ENCODE measurements at places on chromosomes 6 and 20. TPM values are rescaled to one million over a fixed set of nuclear protein-coding genes. Genes with fewer than 3 reads are reported as not detected.

RNF217 gene
- 12.7 TPM for total RNA-seq

DNA sequence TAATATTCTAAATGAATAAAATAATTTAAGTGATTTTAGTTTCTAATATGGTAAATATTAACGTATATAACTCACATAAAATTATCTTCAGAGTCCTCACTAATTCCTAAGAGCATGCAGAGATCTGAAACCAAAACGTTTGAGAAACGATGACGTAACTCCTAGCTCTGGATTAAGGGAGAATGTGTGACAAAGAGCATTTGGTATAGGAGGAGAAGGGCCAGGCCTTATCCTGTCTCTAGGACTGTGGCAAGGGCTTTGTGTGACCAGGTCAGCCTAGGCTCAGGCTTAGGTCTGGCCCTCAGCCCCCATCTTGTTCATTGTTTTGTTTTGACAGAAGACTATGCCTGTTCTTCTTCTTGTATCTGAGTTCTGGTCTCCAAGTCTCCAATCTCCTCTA is 19.2 kb upstream of the POLR1H start:
- DNase-seq = no peak

DNA sequence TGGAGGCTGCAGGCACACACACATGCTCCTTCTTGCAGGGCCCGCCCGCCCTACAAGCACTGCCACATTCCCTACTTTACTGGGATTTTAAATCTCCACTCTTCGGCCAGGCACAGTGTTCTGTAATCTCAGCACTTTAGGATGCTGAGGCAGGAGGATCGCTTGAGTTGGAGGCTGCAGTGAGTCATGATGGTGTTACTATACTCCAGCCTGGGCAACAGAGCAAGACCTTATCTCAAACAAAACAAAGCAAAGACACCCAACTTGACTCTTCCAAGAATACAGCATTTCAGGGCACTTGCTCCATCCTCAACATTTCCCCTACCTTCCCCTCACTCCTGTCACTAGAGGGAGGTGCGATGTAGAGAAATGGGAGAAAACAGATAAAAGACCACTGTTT is 194.0 kb downstream of the MYLK4 start:
- no peak for DNase-seq

LIN28B gene
- not detected for total RNA-seq

- no peak for DNase-seq
Observed at GRCh38 chr20:12383821-12384220, 466.1 kb downstream of the BTBD3 start.

DNA sequence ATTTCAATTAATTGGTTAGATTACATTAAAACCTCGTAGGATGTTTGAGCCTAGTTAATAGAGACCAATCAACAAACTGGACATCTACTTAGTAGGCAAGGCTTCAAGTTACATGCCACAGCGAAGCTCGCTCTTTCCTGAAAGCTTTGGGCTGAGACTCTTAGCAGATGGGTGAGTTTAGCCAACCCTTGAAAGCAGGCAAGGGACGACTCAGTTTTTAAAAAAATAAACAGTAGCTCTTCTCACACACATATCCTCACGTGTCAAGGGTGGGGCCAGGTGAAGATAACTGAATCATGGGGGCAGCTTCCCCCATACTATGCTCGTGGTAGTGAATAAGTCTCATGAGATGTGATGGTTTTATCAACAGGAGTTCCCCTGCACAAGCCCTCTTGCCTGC is 775 bp downstream of the MTFR2 start:
- no peak for DNase-seq

FAM217A gene
- not detected for total RNA-seq

DNA sequence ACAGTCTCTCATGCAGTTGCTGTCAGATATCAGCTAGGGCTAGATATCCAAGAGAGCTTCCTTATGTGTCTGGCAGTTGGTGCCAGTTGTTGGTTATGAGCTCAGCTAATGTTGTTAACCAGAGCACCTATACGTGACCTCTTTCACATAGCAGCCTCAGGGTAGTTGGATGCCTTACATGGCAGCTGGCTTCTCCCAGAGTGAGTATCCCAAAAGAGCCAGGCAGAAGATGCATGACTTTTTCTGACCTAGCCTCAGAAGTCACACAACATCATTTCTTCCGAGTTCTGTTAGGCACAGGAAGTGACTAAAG is 175.7 kb downstream of the VEGFA start:
- DNase-seq = no peak

GRCh38 chr20:51972056-51972455 is 169.7 kb upstream of the SALL4 start:
- no peak for DNase-seq

- no peak for DNase-seq
Observed at GRCh38 chr6:1063671-1064355, 248.1 kb upstream of the FOXQ1 start.

DNA sequence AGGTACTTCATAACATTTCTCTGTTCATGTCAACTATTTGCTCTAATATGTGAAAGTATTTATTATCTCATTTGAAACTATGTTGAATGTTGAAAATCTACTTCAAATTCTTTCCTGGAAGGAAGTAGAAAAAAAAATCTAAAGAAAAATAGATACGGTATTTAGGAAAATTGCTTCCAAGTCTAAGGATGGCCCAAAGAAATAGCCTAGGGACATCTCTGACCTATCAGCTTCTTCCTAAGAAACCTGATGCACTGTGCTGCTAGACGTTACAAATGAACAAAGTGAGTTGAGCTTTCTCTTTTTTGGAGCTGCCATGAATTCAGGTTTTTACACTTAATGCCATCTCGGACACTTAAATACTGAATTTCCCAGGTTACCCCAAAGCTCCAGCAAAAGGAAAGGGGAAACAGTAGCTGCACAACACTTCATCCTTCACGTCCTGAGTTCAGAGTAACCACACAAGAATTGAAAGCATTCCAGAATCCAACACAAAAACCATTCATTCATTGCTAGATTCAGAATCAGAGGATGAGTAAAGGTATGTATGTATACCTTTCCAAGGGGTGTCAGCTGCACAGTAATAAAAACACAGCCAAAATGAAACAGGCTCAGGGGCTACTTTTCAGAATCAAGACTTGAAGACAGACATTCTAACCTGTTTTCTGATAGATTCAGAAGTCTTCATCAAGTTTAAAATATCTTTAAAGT is 7.9 kb downstream of the RMND1 start:
- no peak for DNase-seq

ZC3H12D gene
- 1.3 TPM for total RNA-seq

SLC35B3 gene
- 5.6 TPM for total RNA-seq

GRCh38 chr6:110566346-110567125 is 90.1 kb upstream of the SLC22A16 start:
- no peak for DNase-seq

DNA sequence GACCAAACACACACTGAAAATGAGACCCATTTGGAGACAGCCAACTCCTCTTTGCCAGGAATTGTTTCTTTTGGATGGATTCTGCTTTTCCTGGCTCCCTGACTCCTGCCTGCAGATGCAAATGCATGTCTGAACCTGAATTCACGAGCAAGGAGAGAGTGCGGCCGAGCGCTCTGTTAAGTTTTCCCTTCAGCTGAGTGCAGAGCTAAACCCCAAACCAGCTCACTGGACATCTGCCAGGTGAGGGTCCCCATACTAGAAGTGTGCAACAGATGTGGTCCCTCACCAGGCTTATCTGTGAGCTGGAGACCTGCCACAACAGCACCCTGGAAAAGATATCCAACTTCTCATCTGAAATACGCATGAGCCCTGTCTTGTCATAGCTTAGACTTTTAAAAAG is 59.0 kb downstream of the CD164 start:
- DNase-seq = no peak

BIRC7 gene
- total RNA-seq = not detected

DBNDD2 gene
- 159 TPM for total RNA-seq

SERPINB1 gene
- 27.3 TPM for total RNA-seq

HDAC2 gene
- total RNA-seq = 32.4 TPM

OLIG3 gene
- not detected for total RNA-seq

DNA sequence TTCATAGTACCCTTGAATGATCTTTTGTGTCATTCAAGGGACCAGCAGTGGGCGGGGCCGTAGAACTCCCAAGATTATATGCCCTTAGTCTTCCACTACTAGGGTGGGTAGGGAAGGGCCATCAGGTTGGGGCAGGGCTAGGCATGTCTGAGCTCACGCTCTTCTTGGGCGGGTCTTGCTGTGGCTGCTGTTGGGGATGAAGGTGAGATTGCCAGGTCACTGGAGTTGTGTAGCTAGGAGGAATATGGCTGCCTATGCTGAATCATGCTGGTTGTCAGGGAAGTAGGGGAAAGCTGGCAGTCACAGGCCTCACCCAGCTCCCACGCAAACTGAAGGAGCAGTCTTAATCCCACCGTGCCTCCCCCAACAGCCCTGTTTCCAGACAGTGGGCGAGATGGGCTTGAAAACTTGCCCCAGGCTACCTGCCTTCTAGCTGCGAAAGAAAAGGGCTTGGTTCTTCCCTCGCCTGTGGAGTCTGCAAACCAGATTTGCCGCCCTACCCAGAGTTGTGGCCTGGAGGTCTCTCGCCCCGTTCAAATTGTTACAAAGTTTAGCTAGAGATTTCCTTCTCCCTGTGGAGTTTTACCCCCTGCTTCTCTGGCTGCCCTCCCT is 76.4 kb upstream of the ADGRF4 start:
- no peak for DNase-seq

- no peak for DNase-seq
Observed at GRCh38 chr6:130822736-130823135, 4.5 kb upstream of the SMLR1 start.

DNA sequence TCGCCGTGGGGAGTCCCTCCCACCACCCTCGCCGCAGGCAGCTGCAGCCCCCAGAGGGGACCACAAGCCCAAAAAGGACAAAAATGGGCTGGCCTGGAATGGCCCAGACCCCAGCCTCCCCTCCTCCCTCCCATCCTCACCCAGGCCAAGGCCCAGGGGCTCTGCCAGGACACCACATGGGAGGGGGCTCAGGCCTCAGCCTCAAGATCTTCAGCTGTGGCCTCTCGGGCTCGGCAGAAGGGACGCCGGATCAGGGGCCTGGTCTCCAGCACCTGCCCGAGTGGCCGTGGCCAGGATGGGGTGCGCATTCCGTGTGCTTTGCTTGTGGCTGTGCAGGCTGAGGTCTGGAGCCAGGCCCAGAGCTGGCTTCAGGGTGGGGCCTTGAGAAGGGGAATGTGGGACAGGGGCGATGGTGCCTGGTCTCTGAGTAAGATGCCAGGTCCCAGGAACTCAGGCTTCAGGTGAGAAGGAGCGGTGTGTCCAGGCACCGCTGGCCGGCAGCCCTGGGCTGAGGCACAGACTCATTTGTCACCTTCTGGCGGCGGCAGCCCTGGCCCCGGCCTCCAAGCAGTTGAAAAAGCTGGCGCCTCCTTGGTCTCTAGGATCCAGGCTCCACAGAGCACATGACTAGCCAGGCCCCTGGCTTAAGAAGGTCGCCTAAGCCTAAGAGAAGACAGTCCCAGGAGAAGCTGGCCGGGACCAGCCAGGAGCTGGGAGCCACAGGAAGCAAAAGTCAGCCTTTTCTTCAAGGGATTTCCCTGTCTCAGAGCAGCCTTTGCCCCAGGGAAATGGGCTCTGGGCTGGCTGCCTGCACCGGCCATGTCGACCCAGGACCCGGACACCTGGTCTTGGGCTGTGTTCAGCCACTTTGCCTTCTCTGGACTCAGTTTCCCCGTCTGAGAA is 35.2 kb upstream of the MRGBP start:
- DNase-seq = no peak

JAG1 gene
- total RNA-seq = 30.9 TPM

DNA sequence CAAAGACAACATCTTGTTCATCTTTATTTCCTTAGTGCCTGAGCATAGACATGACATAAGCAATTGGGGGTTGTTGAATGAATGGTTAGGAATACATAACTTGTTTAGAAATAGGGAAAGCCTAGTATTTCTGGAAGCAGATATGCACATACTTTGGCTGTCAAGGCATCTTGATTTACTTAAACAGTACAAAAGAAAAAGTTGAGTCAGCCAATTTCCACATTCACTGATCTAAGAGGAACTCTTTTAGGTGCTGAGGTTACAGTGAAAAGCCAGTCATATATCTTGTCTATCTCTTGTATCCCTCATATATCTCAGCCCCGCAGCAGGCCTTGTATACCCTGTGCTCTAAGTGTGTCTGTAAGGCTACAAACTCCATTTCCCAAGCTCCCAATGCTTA is 11.6 kb downstream of the ZKSCAN4 start:
- DNase-seq = no peak

GRCh38 chr6:40556023-40556422 is 31.1 kb downstream of the LRFN2 start:
- no peak for DNase-seq

FOXF2 gene
- not detected for total RNA-seq

DNA sequence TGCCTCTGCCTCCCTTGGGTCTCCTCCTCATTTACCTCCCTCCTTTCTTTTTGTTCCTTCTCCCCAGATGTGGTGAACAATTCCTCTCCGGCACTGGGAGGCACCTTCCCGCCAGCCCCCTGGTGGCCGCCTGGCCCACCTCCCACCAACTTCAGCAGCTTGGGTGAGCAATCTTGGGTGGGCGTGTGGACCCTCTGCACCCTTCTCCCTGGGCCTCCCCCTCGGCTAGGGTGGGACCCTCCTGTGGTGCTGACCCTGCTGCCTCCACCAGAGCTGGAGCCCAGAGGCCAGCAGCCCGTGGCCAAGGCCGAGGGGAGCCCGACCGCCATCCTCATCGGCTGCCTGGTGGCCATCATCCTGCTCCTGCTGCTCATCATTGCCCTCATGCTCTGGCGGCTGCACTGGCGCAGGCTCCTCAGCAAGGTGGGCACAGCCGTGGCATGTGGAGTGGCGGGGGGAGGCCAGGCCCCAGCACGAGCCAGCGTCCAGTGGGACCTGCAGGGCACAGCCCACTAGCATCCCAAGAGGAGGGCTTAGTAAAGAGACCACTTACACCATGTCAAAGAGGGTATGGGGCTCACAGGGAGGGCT is 8.8 kb downstream of the DDR1 start:
- DNase-seq = no peak

DNA sequence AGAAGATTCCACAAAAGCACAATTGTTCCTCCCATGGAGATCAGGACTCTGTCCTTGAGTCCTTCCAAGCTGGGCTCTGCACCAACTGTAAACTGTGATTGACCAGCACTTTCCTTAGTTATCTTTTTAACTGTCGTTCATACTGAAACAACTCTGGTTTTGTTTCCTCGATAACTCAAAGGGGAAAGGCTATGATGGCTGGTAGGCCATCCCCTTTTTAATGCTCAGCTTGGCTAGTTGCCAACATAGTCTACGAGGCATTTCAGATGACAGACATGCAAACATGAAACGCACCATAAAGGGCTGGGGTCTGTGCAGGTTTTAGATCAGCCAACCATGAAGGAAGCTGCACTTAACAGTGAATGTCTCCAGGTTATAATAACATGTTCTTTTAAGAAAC is 497.1 kb upstream of the ARID1B start:
- DNase-seq = no peak

DNA sequence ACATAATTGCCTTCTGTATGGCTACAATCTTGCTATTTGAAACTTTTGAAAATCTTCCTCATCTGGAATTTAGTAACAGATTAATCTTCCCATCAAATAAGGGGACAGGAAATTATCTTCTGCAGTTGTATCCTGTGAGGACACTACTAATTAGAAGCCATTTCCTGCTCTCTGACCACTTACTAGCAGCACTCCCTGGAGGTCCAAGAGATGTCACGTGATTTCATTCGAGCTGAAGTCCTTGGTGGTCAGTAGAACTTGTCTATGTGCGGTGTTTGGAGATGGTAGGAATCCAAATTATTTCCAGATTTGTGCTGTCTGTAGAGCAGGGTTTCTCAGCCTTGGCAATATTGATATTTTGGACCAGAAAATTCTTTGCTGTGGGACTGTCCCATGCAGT is 202.5 kb downstream of the TFAP2B start:
- no peak for DNase-seq

VNN1 gene
- total RNA-seq = 0.19 TPM

GPLD1 gene
- 0.71 TPM for total RNA-seq

Data from right atrium auricular region (tissue), 2 donors.